EH (cell line): ENCODE measurements at places on chromosomes 12 and 14.

- no peak for DNase-seq
Measured at GRCh38 chr12:23867794-23868193, 81.7 kb downstream of the SOX5 start.

- peak; percentile 53 for DNase-seq
Measured at GRCh38 chr12:3772380-3772779, 19.5 kb upstream of the CRACR2A start.

GRCh38 chr12:107461222-107461975, 224.2 kb upstream of the PWP1 start:
- DNase-seq, result peak; percentile 77

DNA sequence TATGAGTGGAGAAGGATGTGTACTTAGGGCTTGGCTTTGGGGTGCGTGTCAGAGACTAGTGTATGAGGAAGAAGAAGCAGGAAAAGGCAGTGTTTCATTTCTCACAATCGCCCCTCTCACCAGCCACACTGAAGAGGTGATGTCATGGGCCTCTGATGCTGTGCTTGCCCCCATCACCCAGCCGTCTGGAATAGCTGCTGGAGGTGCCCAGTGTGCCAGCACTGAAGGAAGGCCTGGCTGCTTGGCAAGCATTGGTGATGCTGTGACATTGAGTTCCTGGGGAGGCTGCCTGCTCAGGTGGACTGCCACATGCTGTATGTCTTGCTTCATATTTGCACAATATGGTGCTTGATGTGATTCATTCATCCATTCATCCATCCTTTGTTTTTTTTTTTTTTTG, 56.2 kb downstream of the CRADD start:
- DNase-seq, result no peak

GRCh38 chr12:14244876-14245669, 120.4 kb upstream of the ATF7IP start:
- no peak for DNase-seq

- DNase-seq, result peak; percentile 70
Measured at GRCh38 chr12:95634622-95635621, 83.6 kb upstream of the USP44 start.

- no peak for DNase-seq
Measured at GRCh38 chr14:93663317-93663716, 125.0 kb downstream of the PRIMA1 start.

GRCh38 chr12:1836854-1837421, 16.6 kb downstream of the LRTM2 start:
- no peak for DNase-seq

GRCh38 chr12:98669751-98670150, 24.7 kb downstream of the APAF1 start:
- DNase-seq, result no peak

- DNase-seq, result no peak
Measured at GRCh38 chr12:89883630-89884389, 175.2 kb upstream of the ATP2B1 start.

DNA sequence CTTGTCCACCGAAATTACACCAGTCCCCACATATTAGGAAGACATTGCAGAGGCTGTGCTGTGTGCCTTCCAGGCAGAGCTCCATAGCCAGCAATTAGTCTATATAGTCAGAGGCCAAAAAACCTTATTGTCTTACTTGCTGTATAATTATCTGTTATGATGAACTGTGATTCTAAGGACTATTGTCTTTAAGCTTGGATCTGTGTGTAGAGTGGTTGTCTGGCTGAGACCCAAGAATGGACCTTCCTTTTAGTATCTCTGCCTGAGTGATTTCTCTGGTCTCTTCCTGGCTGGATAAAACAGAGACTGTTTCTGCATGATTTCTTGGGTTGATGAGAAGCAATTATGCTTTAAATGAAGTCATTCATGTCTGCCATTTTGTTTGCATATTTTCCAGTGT, 465.3 kb downstream of the PRKD1 start:
- no peak for DNase-seq

DNA sequence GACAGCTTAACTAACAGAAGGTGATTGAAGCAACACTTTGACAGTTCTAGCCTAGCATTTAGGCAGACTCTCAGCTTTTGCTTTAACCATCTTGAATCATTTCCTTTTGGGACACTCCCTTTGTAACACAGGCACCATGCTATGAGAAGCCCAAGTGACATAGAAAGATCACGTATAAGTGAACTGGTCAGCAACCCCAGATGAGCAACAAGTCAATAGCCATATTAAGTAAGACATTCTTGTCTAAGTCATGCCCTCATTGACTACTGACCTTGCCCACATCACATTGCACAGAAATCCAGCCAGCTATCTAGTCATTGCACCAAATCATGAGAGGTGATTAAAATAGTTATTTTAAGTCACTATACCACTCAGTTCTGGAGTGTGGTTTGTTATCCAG, 476.8 kb downstream of the TRHDE start:
- no peak for DNase-seq

DNA sequence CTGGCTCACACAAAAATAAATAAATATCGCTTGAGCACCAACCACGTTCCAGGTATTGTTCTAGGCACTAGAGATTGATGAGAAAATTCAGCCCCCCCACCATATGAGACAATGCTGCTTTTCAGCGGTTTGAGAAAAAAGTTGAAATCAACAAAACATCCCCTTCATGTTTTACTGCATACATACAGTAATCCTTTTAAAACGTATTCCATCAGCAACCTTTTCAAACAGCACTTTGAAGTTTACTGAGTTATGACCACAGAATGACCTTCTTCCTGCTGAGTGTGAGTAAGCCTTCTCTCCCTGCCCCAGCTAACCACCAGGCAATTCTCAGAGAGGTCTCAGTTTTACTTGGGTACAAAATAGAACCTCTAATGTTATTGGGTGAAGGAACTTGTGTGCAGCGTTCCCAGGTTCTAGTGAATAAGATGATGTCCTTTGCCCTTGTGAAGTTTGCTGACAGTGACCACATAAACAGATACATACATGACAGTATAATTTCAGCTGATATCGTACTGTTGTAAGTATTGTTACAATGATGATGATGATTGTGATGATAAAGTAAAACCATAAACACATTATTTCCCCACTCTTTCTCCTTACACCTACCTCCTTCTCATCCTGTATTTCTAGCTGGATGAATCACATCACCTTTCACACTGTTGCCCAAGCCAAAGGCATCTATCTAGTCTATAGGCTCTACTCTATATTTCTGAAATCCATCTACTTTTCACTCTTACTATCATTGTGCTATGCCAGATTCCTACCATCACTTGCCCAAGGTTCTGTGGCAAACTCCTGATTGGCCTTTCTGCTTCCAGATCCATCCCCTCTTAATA, 124.4 kb upstream of the KRR1 start:
- DNase-seq, result peak; percentile 78

- peak; percentile 85 for DNase-seq
Measured at GRCh38 chr14:61616524-61617185, 78.7 kb upstream of the HIF1A start.
